ENCODE measurements at places on chromosomes 13 and 19. TPM values are rescaled to one million over a fixed set of nuclear protein-coding genes. Genes with fewer than 3 reads are reported as not detected.

The GPR18 gene
- total RNA-seq: not detected

The UHRF1 gene
- 43.0 TPM for total RNA-seq

The ADM5 gene
- 3.1 TPM for total RNA-seq

The RPS15 gene
- total RNA-seq: 2,075 TPM

The ZNF583 gene
- total RNA-seq: 2.1 TPM

The MPHOSPH8 gene
- total RNA-seq: 12.4 TPM

The MICOS13 gene
- 71.6 TPM for total RNA-seq

The HIPK4 gene
- 0.22 TPM for total RNA-seq

The GNG7 gene
- 0.06 TPM for total RNA-seq

The C19orf33 gene
- 682 TPM for total RNA-seq

The TMEM143 gene
- total RNA-seq: 5.3 TPM

The KLHL1 gene
- total RNA-seq: not detected

Data from A549 treated with Hydrocortisone at 1 μM for 4 hours (cell line).